ENCODE measurements at places on chromosomes 2 and 18.

DNA sequence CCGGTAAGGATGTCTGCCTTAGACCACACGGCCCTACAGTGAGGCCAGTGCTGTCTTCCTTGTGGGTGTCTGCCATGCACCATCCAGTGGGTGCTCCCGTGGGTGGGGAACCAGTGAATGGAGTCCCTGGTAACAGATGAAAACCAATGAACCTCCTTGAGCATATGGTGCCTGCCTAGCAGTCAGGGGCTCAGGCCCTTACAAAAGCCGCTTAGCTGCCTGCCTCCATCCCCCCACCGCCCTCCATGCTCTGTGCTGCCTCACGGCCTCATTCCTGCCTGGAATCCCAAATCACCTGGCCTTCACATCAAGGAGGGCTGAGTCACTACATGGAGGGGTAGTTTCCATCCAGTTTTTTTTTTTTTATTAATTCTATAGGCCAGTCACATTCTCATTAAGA, 30.8 kb upstream of the TRIB2 start:
- ATAC-seq = no peak

- ATAC-seq = peak; percentile 17
Measured at GRCh38 chr2:207165121-207166038, at the start of gene KLF7. TSS of gene KLF7 (minus strand) at chr2:207165948. CDS start at chr2:207165568, 380 bp downstream.

DNA sequence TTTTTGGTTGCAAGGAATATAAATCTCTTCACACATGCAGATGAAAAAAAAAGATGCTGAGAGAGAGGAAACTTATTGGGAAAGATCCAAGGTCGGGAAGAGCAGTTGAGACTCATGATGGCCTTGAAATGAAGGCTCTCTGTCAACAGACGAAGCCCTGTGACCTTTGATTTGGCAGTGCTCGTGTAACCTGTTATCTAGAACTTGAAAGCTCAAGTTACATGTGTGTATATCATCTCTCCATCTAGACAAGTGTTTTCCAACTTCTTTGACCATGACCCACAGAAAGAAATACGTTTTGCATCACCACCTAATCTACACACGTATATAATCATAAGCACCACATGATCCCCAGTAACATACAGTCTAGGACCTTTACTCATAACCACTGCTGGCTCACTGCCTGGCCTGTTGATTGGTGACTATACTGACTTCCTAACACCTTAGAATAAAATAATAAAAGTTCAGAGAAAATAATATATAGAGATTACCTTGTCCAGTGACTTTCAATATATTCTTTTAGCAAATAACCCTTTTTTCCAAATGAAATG, 319.0 kb upstream of the PKDCC start:
- no peak for ATAC-seq

DNA sequence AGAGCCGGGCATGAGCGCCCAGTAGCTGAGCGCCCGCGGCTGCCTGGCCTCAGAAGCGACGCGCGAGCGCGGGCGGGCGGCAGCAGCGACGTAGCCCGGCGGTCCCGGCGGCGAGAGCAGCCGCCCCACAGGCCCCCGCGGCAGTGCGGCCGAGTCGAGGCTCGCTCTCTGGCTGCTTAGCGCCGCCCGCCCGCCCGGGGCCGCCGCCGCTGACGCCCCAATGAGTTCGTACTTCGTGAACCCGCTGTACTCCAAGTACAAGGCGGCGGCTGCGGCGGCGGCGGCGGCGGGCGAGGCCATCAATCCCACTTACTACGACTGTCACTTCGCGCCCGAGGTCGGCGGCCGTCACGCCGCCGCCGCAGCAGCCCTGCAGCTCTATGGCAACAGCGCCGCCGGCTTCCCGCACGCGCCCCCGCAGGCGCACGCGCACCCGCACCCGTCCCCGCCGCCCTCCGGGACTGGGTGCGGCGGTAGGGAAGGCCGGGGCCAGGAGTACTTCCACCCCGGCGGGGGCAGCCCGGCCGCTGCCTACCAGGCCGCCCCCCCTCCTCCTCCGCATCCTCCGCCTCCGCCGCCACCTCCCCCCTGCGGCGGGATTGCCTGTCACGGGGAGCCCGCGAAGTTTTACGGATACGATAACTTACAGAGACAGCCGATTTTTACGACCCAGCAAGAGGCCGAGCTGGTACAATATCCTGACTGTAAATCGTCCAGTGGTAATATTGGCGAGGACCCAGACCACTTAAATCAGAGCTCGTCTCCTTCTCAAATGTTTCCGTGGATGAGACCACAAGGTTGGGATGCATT, 847 bp downstream of the HOXD8 start:
- ATAC-seq = peak; percentile 13

- ATAC-seq = no peak
Measured at GRCh38 chr18:24482821-24483220, 22.4 kb downstream of the HRH4 start.

DNA sequence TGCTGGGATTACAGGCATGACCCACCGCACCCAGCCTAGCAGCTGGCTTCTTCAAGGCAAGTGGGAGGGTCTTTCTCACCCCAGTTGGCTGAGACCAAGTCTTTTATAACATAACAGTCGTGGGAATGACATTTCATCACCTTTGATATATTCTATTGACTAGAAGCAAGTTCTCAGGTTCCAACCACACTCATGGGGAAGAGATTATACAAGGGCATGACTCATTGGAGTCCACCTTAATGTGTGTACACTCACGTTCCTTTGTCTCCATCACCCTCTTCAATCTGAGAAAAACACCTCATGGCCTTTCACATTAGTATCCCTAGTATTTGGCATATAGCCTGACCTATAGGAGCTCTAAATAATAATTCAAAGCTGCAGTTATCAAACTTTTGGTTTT, 2.8 kb upstream of the BBS5 start:
- no peak for ATAC-seq

DNA sequence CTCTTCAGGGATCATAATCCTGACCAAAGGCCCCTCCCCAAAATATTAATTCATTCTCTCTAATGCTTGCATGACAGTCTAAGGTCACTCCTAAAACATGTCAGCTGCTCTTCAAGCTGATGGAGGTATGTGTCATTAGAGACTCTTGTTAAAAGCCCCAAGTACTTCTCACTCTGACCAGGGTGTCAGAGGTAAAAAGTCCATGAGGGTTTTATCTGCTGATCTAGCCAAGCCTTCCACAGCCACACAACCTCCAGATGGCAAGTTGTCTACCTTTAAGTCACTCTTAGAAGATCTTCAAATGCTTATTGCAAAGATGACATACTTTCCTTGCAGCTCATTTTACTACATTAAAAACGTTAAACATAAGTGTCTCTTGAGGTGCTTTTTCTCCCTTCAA, 83.6 kb upstream of the ETAA1 start:
- ATAC-seq = no peak
